ENCODE measurements at places on chromosomes 7 and 10.

DNA sequence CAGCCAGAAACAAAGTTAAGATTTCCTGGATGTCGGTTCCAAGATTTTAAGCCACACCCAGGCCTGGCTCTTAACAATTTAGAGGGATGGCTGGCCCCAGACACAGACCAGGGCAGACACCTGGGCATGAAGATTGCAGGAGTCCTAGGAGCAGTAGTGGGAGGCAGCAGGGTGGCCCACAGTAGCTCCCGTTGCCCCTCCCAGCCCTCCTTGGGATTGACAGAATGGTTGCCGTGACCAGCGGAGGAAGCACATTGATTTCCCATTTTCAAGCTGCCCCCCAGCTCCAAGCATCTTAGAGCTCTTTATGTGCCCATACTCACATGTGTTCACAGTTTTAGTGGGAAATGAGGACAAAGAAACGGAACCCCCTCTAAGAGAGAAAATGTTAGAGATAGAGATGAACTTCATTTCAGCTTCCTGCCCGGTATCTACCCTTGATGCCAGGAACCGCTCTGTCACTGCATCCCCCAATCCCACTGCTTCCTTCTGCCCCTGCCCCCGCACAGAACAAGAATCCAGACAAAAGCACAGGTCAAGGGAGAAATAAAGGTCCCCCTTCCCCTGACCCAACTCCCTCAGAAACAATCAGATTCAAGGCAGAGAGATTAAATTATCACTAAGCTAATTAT, 101.1 kb downstream of the PLXNA4 start:
- no peak for DNase-seq

DNA sequence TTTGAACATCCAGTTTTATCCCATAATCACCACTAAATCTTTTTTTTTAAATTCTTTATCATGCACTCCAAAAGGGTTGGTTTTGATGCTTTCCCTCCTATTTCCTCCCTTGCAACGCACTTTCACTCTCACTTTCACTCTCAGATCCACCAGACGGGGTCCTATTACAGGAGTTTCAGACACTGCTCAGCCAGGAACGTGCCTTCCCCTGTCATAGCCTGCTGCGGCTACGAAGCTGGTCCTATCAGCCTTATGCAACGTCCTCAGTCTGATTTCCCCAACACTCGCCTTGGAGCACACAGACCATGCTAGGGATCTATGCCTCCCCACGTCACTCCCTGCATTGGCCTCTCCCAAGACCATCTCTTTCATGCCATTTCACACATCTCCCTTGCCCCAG, 23.4 kb downstream of the ZPBP start:
- no peak for DNase-seq

- DNase-seq = no peak
These were observed 560.5 kb downstream of the PARD3 start for GRCh38 chr10:34254596-34254995.

- no peak for DNase-seq
These were observed 451.9 kb downstream of the DPP6 start for GRCh38 chr7:154503962-154504550.

GRCh38 chr10:86362129-86362527, 4.5 kb downstream of the GRID1 start:
- peak; percentile 59 for DNase-seq

DNA sequence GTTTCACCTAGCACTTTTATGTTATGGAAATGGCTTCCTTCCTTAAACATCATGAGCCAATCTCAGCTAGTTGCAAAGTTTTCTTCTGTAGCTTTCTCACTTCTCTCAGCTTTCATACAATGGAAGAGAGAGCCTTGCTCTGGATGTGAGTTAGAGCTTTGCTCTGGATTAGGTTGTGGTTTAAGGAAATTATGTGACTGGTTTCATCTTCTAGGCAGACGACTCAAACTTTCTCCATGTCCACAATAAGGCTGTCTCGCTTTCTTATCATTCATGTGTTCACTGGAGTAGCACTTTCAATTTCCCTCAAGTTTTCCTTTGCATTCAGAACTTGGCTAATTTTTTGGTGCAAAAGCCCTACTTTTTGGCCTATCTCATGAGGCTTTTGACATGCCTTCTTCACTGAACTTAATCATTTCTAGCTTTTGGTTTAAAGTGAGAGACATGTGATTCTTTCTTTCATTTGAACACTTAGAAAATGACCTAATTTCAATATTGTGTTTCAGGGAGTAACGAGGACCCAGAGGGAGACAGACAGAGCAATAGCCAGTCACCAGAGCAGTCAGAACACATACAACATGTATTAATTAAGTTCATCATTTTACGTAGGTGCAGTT, 49.8 kb downstream of the CNOT4 start:
- no peak for DNase-seq

DNA sequence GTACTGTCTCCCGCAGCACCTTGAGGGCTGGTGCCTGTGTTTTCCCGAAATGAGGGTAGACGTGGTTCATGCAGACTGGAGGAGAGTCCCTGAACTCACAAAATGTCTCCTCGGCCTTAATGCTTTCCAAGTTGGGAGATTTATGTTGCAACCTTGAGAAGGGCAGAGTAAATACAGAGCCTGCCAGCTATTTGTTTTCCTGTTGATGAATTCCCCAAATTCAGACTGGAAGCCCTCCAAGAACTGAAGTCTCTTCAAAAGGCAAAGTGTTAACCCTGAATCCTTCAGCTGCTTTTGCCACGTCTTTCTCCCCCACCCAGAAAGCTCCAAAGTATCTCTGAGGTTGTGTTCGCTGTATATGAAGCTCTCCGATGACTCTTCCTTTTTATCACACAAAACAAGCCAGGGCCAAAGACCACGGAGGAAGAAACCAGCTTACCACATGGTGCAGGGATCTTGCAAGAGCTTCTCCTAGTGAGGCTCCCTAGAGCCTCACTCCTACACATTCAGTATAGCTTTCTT, 254.7 kb upstream of the NFE2L3 start:
- no peak for DNase-seq

- no peak for DNase-seq
These were observed 140.7 kb downstream of the PFKFB3 start for GRCh38 chr10:6343305-6344010.

DNA sequence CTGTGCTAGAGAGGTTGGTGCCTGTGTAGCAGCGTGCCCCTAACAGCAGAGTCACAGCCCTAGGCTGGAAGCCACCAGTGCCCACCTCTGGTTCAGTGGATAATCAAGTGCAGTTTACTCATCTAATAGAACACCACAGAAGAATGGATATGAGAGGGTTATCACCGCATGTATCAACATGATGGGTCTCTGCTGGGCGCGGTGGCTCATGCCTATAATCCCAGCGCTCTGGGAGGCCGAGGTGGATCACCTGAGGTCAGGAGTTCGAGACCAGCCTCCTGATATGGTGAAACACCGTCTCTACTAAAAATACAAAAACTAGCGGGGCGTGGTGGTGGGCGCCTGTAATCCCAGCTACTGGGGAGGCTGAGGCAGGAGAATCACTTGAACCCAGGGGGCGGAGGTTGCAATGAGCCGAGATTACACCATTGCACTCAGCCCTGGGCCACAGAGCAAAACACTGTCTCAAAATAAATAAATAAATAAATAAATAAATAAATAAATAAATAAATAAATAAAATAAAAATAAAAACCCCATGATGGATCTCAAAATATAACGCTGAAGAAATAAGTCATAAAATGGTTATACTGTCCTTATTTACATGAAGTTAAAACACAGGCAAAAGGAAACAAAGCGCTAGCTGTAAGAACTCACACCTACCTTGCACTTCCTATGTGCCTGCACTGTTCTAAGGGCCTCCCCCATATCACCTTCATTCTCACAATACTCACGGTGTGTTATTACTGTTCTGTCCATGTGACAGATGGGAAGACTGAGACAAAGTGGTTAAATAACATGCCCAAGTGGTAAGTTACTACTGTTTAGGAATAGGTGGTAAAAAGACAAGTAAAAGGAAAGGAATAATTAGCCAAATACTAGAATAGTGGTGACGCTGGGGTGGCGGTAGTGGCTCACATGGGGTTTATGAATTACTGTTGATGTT, 70.9 kb downstream of the AMZ1 start:
- DNase-seq = no peak

- DNase-seq = no peak
These were observed 27.8 kb upstream of the RET start for GRCh38 chr10:43049081-43049551.

DNA sequence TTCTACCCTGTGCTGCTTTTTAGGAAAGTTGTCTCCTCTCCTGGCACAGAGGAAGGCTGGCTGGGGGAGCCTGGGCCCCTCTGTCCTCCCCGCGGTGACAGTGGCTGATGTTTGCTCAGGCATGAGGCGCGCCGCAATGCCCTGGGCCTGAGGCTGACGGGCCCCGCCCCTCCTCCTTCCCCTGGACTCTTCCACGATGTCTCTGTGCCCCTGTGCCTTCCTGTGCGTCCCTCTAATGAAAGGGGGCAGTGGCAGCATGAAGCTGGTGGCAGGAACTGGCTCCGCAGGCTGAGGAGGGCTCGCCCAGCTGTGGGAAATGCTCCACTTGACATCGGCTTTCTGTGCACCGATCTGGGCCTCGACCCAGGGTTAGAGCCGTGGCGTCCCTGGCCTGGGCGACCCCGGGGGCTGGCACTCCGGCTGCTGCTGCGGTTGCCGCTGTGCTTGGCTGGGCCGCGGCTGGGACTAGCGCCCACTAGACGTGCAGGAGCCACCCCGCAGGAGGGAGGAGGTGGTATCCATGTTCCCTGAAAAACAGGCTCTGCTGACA, 67.9 kb downstream of the ZNF680 start:
- no peak for DNase-seq

DNA sequence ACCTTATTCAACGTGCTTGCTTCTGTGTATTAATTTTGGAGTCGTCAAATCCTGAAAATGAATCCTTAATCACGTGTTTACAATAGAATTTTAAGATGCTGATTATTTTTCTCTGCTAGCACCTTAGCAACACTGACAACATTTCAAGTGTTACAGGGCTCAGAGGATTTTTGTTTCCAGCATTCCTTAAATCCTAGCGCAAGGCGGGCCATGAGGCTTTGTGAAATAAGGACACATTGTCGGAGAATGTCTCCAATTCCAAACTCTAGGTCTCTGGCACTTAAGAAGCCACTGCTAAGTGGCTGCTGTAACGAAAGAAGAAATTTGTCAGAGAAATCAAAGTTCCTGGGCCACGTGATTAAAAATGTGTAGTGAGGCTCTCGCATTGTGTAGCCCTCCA, 390.9 kb upstream of the CELF2 start:
- no peak for DNase-seq

GRCh38 chr7:143222782-143223181, 945 bp downstream of the TAS2R40 start:
- DNase-seq = no peak

DNA sequence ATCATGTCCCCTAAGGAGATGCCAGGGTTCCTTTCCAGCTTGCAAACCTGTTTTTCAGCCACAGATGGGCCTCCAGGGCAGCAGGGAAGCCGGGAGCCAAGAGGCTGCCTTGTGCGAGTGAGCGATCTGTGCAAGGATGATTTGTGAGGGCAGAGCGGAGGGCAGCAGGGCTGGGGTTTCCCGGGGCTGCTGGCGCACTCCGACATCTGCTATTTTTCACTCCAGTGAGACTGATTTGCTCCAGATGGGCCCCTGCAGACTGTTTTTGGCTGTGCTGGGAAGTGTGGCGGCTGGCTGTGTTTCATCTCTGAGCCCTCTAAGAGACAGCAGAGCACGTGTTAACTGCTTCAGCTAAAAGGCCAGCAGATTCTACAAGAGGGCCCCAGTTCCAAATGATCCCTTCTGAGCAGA, 466.2 kb downstream of the TYW1 start:
- DNase-seq = no peak

GRCh38 chr7:121214657-121215056, 114.1 kb upstream of the WNT16 start:
- no peak for DNase-seq

DNA sequence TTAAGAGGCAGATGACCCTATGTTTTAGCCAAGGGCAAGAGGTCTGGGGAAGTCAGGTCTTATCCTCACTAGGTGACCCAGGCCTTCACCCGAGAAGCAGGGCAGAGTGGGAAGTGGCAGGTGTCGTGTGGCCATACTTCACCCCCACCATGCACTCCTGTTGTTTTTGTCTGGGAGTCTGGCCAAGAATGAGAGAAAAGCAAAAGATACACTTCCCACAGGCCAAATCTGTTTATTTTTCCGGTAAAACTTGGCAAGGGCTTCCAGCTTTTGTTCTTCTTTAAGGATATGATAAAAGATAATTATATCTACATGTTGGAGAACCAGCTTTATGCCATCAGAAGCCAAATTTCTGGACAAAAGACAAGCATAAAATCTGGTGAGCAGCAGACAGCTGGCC, 137.4 kb upstream of the CDC14C start:
- DNase-seq = no peak

DNA sequence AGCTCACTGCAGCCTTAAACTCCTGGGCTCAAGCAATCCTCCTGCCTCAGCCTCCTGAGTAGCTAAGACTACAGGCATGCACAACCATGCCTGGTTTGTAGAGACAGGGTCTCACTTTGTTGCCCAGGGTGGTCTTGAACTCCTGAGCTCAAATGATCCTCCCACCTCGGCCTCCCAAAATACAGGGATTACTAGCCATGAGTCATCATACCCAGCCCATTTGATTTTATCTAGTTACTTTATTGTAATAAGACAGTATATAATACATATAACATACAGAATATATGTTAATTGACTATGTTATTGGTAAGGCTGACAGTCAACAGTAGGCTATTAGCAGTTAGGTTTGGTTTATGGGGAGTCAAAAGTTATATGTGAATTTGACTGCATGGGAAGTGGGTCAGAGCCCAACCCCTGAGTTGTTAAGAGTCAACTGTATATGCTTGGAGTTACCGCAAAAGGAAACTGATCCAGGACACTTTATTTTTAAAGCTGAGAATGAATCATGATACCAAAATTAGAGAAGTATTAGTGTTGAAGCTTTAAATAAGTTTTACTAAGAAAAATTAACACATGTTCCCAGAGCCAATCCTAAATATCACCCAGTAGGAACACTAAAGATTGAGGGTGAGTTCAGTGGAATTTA, 20.7 kb upstream of the KMT2E start:
- DNase-seq = no peak

DNA sequence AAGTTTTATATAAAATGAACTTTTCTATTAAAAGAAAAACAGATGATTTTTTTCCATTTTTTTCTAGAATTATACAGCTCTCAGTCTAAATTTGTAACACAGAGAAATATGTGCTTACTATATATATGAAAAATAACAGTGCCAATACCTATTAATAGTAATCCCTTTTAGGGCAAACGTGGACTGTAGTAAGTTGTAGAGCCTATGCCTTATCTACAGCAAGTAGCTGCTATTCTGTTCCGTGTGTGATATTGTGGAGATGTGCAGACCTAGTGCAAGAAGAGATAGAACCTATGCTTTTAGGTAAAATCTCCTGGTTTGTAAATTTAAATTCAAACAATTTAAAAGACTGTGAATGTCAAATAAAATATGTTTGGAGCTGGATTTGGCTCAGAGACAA, 72.9 kb downstream of the FAS start:
- no peak for DNase-seq

GRCh38 chr10:52481986-52482555, 168.0 kb downstream of the DKK1 start:
- no peak for DNase-seq

Data from lower leg skin (tissue), 4 donors.